SK-N-DZ (cell line): ENCODE measurements at places on chromosomes 7 and 10.

DNA sequence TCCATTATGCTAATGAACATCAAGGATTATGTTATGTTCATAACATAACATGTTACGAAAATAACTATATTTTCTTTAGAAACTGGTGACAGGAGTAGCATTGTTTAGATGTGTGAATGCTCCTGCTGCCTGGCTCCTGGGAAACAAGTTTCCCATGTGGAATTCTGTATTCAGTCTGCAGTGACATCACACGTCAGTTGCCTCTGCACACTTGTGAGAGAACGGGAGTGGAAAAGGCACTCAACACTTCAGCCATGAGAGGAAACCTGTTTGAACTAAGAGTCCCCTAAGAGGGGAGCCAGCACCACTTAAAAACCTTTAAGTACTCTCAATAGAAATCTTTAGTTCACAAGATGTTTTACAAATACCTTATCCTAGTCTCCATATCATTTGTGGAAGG is 140.3 kb upstream of the FAM20C start:
- DNase-seq = no peak

GRCh38 chr7:30984359-30985107 is 20.8 kb downstream of the GHRHR start:
- no peak for DNase-seq

GRCh38 chr10:102702742-102703141 is 11.5 kb downstream of the ARL3 start:
- DNase-seq = no peak

DNA sequence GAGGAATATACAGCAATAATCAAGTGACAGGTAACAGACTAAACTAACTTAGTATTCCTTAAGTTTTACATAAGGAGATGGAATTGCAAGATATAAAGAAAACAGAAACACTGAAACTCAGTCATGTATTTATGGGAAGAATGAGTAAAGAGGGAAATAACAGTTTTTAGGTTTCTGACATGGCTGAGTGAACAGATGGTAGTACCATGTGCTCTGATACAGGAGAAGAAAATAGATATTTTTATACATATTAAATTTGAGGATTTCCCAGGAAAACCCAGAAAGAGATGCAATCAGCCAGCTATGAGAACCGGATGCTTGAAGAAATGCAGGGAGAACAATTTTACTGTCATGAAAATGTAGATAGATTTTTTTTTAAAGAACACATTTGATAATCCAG is 669.5 kb upstream of the GRM3 start:
- no peak for DNase-seq

- DNase-seq = no peak
Observed at GRCh38 chr10:50561266-50561665, 62.5 kb downstream of the SGMS1 start.

- DNase-seq = no peak
Observed at GRCh38 chr10:73889014-73889413, 14.7 kb upstream of the CAMK2G start.

GRCh38 chr10:33046792-33047191 is 88.8 kb upstream of the ITGB1 start:
- no peak for DNase-seq

GRCh38 chr7:135088566-135088965 is 59.3 kb upstream of the TMEM140 start:
- DNase-seq = no peak

GRCh38 chr7:124310934-124311390 is 278.1 kb upstream of the TMEM229A start:
- no peak for DNase-seq

DNA sequence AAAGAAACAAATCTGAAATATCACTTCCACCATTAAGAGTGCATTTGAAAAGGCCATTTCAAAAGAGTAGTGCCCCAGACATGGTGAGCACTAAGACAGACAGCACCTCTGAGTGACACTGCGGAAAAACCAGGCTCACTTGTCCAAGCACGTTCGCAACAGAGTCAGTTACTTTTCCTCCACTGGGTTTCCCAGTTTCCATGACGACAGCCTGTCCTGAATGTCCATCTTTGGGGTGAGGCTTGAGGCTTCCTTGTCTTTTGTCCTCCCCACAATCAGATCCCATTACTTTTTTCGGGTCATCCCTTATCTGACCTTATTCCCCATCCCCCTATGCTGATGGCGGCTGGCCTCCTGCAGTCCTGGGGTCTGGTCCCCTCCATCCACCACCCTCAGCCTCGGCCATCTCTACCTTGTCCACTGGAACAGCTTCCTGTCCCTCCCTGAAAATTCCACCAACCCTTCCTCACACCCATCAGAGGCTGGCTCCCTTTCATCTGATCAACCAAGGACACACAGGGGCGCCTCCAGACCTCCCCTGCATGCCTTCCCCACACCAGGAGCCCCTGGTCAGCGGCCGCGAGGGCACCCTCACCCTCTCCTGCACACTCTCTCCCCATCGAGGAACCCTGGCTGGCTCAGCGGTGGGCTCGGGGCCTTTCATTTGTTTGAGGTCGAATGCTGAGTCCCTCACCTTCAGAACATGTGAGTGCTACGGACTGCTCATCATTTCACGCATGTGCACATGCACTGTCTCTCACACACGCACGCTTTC is 363.6 kb downstream of the DNAJB6 start:
- DNase-seq = no peak
